ENCODE measurements at places on chromosomes 13 and 19.

DNA sequence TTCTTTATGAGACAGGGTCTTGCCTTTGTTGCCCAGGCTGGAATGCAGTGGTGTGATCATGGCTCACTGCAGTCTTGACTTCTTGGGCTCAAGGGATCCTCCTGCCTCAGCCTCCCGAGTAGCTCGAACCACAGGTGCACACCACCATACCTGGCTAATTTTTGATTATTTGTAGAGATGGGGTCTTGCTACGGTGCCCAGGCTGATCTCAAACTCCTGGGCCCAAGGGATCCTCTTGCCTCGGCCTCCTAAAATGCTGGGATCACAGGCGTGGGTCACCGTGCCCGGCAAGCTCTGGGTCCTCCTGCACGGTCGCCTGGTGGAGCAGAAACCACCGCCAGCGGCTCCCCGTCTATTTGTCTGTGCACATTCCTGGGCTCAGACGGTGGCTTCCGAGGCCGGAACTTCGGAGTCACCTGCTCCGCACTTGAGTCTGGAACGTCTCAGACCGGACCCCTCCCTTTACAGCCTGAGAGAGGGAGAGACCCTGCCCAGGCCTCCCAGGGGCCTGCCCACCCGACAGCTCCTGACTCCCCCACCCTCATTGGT lies 22.2 kb downstream of the EFNA2 start:
- DNase-seq, result no peak

DNA sequence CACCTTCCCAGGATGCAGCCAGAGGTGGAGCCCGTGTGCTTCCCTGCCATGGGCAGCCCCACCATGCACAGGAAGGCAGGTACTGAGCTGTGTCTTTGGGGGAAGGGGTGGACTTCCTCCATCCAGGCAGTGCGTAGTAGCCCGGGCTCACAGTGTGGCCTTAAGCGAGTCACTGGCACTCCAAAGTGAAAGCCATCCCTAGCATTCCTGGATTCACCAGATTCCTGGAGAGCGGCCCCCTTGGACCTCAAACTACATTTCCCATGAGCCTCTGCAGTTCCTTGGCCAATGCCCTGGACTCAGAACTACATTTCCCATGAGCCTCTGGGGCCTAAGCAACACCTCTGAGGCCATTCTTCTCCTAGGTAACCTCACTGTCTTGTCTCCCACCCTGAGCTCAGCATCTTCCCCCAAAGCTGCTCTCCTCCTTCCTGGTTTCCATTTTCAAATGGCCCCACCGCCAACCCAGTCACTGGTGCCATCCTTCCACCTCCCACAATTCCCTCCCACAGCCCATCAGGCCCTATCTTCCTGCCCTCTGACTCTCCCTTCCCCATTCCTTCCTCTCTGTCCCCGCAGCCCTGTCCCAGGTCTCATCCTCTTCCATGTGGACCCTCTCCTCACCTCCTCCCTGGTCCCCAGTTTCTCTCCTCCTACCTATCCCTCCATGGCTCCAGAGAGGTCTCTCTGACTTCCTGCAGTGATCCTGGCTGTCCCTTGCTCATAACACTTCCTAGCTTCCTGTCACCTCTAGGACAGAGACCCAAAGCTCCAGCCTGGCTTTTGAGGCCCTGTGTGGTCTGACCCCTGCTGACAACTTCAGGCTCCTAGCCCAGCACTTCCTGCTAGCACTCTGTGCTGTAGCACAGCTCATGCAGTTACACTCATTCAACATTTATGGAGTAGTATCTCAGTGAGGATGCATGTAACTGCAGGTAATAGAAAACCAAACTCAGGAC lies at the start of gene C19orf81:
Gene C19orf81 (plus strand): TSS at position 13 of the 959 bp plus-strand sequence. CDS start 0 bp downstream, at position 13.
- DNase-seq, result no peak

DNA sequence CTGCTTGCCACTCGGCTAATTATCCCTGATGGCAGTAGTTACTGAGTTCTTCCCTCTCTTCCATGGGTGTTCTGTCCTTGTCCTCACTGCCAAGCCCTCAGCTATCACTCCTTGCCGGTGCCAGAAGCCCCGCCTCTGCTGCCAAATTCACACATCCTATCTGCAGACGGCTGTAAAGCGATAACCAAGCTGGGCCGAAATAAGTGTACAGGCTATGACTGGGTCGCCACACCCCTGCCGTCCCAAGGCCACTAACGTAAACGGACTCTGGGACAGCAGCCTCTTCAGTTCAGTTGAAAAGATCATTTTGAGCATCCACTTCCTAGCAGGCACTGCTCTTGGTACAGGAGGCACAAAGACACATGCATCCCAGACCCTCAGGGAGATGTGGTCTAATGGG lies 13.3 kb downstream of the SLC7A1 start:
- DNase-seq, result no peak

DNA sequence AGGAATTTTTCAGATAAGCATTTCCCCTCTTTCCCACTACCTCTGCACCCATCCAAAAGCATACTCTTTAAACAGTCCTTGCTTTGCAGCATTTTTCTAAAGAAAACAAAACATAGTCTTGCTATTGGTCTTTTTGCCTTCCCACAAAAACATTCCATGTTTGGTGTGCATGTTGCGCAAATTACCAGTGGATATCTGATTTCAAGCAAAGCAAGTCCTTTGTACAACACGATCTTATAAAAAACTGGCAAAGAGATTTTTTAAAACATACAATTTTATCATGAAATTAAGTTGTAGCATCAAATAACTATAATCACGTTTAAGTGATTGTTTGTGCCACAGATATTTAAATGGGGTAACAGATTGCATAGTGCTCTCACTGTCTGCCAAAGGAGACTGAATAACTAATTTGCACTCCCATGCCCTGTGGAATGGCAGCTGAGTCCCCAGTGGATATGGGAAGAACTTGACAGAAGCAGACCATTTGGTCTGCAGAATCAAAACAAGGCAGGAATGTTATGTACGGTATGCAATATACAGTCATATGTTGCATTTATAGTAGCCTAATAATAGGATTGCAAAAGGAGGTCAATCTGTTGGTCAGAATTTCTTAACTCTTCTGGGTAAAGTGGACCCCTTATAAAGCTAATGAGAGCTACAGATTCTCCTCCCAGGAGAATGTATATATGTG lies 285.7 kb downstream of the TBC1D4 start:
- no peak for DNase-seq

DNA sequence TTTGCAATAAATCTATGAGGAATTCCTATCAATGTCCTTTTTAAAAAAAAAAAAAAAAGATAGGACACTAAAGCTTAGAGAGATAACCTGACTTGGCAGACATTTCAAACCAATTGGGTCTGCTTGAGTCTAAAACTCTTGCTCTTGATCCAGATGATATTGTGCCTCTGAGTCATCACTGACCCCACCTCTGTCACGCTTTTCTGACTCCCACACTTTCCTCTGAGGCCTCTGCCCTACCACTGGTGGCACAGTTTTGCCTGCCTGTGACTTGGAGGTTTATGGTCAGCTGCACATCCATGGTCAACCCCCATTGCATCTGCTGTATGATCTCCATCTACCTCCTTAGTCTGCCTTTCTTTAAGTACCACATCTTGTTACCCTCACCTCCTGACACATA lies 328.7 kb downstream of the SPRY2 start:
- DNase-seq, result no peak

- DNase-seq, result no peak
Observed at GRCh38 chr13:25046985-25047511, 48.9 kb upstream of the PABPC3 start.

DNA sequence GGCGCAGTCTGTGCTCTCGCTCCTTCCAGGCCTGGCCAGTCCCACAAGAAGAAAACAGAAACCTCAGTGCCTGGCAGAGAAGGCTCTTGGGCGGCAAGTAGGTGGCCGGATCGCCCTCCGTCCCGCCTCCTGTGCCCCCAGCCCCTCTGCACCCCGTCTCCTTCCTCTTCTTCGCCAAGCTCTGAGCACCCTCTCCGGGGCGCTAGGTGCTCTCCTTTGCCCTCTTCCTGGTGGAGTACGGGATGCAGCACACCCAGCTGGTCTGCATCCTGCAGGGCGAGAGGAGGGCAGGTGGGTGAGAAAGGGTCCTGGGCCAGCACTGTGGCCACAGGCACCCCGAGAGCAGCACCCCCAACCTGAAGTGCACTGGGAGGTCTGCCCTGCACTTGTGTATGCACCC lies 17.3 kb downstream of the C13orf46 start:
- DNase-seq, result no peak

- no peak for DNase-seq
Observed at GRCh38 chr19:3721887-3722442, 13.8 kb downstream of the TJP3 start.

GRCh38 chr13:99074693-99075092 lies 96.8 kb upstream of the DOCK9 start:
- no peak for DNase-seq

- no peak for DNase-seq
Observed at GRCh38 chr13:101972191-101972590, 429.7 kb downstream of the FGF14 start.

DNA sequence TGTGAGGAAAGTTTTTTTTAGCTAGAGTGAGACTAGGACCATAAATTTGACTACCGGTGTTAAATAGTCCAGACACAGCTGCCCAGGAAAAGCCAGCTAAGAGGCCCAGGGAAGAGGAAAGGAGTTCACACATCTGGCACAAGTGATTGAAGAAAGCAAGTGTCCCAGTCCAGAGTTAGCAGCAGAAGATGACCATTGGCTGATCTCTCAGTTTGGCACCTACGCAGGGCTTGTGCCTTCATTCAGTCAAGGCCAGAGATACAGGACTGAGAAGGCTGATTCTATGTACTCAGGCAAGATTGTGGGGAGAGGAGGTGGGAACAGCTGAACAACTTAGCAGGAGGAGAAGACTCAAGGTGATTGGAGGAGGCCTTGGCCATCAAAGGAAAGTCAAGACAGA lies 575.0 kb upstream of the KLF12 start:
- DNase-seq, result no peak

DNA sequence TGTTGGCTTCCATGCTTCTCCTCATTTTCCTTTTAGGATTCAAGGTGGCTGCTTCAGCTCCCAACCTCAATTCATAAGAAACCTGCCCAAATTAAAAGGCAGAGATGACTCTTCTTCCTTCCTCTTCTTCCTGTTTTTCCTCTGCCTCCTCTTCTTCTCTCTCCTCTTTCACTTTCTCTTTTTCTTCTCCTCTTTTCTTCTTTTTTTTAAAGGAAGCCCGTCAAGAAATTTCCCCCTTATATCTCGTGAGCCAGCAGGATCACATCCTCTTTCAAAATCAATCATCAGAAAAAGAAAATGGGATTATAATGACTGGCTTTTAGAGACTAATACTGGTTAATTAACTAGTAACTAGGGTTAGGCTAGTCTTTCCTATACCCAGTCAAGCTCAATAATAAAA lies 220.3 kb downstream of the NBEA start:
- DNase-seq, result no peak

- DNase-seq, result no peak
Observed at GRCh38 chr19:29545866-29546582, 20.2 kb downstream of the VSTM2B start.

DNA sequence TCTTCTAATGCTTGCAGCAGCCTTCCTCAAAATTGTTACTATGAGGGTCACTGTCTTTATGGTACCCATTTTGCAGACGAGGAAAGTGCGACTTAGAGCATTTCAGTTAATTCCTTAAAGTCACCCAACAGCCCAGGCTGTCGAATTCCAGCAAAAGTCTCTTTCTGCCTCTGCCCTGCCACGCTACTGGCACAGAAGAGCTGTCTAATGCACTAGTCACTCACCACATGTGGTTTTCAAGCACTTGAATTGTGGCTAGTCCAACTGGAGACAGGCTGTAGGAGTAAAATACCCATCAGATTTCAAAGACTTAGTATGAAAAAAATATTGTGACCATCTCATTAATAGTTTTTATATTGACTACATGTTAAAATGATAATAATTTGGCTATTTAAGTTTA lies 1.7 kb downstream of the FPR1 start:
- DNase-seq, result no peak

GRCh38 chr13:113724016-113724758 lies 34.8 kb upstream of the TMEM255B start:
- no peak for DNase-seq

GRCh38 chr19:45451131-45451849 lies 16.5 kb upstream of the FOSB start:
- DNase-seq, result peak; percentile 34

DNA sequence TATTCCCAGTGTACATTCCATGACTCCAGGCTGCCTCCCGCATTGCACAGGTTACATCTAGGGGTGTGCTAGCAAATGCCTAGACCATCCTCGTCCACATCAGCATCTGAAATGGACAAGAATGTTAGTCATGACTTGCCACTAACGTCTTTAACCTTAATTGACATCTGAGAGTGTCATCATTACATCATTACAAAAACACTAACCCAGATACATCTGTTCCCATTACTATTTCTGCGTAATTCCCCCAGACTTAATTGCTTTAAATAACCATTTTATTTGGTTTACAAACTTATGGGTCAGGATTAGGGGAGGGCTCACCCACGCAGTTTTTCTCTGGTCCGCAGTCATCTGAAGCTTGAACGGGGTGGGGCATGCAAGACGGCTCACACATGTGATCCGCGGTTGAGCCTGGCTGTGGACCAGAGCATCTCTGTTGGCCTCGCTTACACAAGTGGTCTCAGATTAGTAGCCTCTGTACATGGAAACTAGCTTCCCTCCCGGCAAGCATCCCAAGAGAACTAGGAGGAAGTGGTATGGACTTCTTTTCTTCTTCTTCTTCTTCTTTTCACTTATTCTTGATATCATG lies 15.9 kb downstream of the KL start:
- DNase-seq, result no peak

GRCh38 chr19:7701654-7702457 lies at the start of gene FCER2:
Gene FCER2, minus strand, starts transcription at chr19:7702131. Its CDS starts 2,371 bp downstream, at chr19:7699760.
- DNase-seq, result no peak

DNA sequence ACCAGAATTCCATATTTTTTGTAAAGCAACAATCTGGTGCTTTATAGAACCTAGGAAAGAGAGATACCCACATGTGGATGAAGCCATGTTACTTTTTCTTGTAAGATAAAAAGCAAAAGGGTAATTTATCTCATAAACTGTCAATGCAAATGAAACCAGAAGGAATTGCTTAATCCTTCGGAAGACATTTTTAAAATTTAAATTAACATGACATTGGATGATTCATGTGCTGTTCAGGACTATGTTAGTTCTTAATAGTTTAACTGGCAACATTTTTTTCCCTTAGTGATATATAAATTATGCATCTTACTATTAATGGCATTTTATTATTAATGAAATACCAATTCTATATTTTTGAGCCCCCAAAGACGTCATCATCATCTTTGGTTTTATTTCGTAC lies 25.8 kb upstream of the IGLON5 start:
- DNase-seq, result no peak

DNA sequence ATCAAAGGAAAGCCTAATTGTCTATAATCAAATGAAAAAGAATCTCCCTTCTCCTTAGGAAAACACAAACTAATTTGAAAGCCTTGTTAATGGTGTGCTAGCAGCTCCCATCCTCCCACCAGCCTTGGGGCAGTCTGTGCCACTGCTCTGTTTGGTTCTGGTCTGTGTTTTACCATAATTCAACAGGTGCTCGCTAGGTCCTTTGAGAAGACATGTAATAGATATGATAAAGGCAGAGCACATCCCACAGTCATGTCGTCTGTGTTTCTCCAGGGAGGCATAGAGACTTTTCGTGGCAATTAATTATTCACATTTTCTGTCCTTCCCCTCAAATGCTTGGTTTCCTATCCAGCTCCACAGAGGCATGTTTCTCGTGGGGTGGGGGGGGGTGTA lies 23.8 kb downstream of the FAM124A start:
- DNase-seq, result no peak

- DNase-seq, result no peak
Observed at GRCh38 chr19:51460164-51460992, 2.1 kb upstream of the SIGLEC8 start.

GRCh38 chr13:99322297-99323103 lies 15.3 kb upstream of the GPR183 start:
- DNase-seq, result no peak

GRCh38 chr19:36266375-36266961 lies 51.6 kb downstream of the ZNF146 start:
- DNase-seq, result no peak

- no peak for DNase-seq
Observed at GRCh38 chr19:48397263-48398101, 4.0 kb downstream of the GRIN2D start.

Measured in stimulated activated CD4-positive, alpha-beta T cell treated with anti-CD3 and anti-CD28 coated beads, Interleukin-15, amount 100 ng/mL, for 1 hour (primary cell).